ENCODE measurements at places on chromosomes 7 and 10. TPM values are rescaled to one million over a fixed set of nuclear protein-coding genes. Genes with fewer than 3 reads are reported as not detected.

- no peak for DNase-seq
These were observed 20.3 kb downstream of the UROS start for GRCh38 chr10:125802739-125803138.

DNA sequence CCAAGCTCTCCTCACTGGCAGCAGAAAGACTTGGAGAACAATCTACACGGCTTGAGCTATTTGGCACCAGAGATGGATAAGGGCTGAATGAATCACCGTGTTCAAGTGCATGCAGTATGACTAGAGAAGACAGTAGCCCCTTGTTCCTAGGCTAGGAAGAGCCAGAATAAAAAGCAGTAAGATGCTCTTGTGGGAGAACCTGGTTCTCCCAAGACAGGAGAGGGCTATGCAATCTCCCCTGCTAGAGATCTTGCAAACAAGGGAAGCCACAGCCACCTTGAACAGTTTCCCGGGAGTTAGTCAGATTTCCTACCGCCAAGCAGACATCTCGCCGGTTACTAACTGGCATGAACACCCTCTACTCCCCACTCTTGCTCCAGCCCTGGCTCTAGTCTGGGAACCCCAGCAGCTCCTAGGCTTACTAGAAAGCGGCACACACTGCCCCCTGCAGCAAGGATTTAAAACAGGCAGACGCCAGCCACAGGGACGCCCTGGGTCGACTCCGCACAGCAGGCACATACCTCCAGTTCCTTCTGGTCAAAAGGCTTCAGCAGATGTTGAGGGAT is 107.3 kb downstream of the SMURF1 start:
- DNase-seq = peak; percentile 27

- DNase-seq = no peak
These were observed 157.8 kb downstream of the FGFR2 start for GRCh38 chr10:121440461-121440860.

GRCh38 chr10:24969841-24970281 is 17.5 kb upstream of the PRTFDC1 start:
- no peak for DNase-seq

DNA sequence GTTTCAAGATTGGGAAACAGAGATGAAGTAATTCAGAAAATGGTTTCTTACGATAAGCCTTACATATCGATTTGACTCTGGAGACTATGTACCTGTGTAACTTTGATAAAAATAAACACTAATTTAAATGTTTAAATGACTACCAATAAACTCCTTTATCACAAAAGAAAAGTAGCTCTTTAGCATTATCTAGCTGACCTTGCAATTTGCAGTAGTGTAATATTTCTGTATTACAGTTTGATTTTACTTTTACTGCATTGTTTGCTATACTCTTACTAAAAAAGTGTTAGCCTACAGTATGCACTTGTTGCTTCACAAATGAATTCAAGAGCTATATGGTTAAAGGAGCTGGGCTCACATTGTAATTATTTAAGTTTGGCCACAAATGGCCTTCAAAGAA is 77.8 kb upstream of the ZNF804B start:
- DNase-seq = no peak

DNA sequence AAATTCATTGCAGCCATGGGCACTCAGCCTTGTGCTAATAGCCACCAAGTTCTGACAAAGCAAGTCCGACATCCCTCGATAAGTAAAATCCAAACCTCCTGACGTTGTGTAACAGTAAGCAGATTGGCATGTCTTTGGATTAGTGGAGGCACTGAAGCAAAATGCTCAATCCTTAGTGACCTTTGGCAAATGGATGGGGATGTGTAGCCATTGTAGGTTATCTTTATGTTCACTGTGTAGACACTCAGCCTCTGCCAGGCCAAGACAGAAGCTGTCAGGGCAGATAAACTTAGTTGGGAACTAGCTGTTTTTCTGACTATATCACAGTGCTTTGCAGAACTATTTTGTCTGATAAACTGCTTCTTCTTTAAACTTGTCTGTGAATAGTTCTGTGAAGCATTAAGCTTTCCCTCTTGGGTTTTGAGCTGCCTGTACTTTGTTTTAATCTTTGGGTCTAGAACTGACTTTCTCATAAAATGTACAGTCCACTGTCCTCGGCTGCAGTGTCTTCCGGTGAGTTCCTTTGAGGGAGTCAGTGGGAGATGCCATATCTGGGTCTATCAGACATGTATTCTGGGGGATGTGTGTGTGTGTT is 220.8 kb downstream of the LRMDA start:
- DNase-seq = no peak

DNA sequence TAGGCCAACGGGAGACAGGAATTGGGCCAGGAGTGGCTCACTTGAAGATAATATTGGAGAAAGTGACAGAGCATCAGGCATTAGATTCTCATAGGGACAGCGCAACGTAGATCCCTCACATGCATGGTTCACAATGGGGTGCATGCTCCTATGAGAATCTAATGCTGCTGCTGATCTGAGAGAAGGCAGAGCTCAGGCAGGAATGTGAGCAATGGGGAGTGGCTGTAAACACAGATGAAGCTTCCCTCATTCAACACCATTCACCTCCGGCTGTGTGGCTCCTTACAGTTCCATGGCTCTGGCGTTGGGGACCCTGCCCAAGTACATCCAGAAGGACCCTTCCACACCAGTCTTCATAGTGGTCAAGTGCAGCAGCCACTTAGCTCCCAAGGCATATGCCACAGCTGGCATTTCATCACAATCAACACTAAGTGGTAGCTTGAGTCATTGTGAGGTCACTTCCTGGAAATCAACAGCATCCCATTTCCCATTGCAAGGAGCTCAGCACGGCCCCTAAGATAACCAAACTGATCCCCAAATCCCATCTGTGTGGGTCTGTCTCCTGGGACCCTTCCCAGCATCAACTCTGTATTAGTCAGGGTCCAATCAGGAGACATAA is 174.5 kb downstream of the TPST1 start:
- peak; percentile 76 for DNase-seq

DNA sequence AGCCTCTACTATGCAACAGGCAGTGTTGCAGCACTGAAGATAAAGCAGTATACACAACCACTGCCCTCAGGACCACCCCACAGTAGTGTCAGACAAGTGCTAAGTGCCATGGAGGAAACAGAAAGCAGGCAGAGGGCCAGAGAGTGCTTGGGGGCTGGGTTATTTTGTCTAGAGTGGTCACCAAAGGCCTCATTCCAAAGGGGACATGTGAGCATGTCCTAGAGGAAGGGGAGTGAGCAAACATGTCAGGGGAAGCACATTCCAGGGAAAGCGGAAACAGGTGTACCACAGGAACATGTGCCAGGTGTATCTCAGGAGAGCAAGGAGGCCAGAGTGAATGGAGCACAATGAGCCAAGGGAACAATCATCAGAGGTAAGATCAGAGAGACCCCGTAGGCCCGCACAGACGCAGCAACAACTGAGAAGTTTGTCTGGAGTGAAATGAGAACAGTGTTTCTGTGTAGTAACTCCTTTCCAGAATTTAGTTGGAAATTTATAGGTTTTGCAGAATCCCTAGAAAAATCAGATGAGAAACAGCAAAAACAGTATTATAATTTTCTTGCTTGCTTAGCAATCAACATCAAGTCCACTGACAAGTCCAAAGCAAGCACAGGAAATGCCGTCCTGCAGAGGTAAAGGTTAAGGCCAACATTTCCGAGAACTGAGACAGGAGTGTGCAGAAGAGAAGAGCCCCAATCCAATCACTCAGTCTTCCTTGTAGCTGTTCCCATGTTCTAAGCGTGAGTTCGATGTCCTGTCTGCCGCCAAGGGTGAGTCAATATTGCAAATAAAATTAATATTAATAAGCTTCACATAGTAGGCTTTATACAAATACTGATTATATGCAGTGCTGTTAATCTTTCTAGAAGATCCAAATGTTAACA is 67.3 kb downstream of the SGMS1 start:
- DNase-seq = no peak

DNA sequence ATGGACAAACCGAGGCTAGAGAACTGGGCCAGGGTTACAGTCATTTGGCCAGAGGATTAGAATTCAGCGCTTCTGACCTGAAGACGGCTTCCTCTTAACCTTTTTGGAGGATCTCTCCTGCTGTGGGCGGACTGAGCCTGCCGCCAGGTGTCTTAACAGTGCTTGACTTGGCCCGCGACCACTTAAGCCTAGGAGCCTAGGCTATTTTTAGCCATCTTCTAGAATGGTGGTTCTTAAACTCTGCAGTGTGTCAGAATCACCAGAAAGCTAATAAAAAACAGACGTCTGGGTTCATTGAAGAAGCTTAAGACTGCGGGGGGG is 722 bp downstream of the MDH2 start:
- no peak for DNase-seq

The UTF1 gene
- not detected for total RNA-seq

The STEAP1 gene
- 30.8 TPM for total RNA-seq
